Hematopoietic multipotent progenitor cell treated with erythropoietin and hydrocortisone succinate and interleukin-3 and kit ligand, for 4 days (in vitro differentiated cells): ENCODE measurements at places on chromosomes 5 and 9.

GRCh38 chr9:137352511-137353222 is 50.6 kb upstream of the NRARP start:
- DNase-seq = no peak

DNA sequence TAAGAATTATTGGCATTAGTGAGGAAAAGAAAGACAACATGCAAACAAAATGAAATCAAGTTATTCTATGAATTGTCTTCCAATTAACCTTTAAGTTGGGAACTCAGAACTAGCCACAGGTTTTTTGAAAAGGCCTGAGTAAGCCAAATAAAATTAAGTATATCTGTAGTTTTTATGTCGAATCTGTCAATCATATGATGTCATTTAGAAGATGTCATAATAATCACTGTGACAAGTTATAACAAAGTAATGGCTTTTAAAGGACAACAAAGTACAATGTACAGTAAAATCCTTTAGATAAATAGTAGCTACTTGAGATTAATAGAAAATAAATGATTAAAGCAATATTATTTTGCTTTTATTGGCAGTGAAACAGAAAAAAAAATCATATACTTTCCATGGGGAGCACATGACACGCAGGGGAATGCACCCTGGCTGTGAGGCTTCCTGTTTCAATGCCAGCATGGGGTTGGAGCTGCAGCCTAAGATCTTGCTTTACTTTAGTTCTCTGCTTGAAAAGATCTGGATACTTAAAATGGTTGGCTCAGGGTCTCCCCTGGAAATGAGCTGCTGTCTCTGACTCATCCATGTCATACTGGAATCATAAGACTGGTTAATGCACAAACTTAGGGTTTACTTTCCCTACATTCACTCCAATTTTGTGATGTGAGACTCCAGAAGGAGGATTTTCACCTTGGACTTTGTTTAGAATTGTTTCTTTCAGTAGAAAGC is 284.3 kb downstream of the TAF11L14 start:
- DNase-seq = peak; percentile 12

- peak; percentile 84 for DNase-seq
Observed at GRCh38 chr5:132098151-132098594, 24.6 kb downstream of the CSF2 start.

DNA sequence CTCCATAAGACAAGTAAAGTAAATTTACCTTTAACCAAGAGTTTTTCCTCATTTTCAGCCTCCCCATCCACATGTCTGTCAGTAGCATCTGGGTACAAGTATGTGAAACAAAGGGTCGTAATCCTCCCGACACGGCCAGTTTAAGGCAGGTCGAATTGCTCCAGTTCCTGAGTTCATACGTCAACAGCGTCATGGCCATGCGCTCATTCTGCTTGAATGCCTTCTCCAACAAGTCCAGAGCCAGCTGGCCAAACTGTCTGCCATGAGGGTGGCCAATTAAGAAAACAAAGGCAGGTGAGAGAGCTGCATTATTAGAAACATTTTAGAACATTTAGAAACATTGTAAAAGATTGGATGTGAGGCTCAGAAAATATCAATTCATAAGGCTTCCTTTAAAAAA is 87.5 kb downstream of the TRPM6 start:
- DNase-seq = no peak

GRCh38 chr9:135500071-135500524 is 384 bp upstream of the MRPS2 start:
- DNase-seq = no peak

DNA sequence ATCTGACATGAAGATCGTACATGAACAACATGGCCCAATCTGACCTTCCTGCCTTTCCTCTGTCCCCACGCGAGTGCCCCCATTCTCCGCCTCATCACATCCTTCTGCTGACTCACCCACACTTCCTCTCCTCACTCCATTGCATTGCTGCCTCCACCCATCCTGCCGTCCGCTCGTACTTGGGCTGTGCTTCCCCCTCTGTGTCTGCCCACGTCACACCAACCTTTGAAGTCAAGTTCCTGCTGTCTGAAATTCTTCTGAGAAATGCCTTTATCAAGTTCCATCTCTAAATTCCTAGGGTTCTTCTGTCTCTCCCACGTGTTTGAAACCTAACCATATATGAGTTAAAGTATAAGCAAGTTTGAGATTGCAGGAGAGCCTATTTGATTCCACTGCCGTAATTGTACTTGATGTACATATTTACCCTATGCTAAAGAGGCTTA is 18.0 kb upstream of the STARD4 start:
- DNase-seq = peak; percentile 94

DNA sequence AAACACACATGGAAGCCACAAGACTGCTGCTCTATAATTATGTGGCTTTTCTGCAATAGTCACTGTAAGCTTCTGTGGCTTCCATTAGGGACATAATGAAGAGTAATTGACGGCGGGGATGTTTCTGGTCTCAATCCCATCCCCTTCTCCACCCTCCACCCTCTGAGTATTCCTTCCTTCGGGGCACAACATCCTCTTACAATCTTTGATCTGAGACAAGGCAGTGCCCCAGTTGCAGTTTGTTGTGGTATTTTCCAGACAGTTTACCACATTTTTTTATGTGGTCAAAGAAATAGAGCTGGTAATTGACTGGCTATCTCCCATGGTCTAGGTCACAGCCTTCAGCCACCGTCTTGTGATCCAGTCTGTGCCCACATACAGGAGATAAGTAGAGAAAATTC is 277.7 kb downstream of the NR2F1-AS1 start:
- no peak for DNase-seq

GRCh38 chr5:80153586-80154126 is 102.2 kb downstream of the SERINC5 start:
- no peak for DNase-seq

DNA sequence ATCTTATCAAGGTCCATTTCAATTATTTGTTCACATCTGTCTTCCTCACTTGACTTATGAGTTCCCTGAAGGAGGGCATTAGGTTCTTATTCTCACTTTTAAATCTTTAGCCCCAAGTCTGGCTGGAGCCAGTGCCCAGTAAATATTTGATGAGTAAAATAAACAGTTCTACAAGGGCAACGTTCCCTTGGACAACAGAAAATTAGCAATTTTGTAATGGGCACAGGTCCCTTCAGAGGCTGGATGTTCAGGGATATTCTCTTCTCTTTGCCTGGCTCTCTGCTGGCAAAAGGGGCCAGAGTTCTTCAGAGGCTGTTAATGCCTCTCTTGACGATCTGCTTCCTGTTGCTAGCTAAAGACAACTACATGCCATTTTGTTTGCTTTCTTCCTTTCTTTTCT is 149.7 kb downstream of the SEMA6A start:
- no peak for DNase-seq

DNA sequence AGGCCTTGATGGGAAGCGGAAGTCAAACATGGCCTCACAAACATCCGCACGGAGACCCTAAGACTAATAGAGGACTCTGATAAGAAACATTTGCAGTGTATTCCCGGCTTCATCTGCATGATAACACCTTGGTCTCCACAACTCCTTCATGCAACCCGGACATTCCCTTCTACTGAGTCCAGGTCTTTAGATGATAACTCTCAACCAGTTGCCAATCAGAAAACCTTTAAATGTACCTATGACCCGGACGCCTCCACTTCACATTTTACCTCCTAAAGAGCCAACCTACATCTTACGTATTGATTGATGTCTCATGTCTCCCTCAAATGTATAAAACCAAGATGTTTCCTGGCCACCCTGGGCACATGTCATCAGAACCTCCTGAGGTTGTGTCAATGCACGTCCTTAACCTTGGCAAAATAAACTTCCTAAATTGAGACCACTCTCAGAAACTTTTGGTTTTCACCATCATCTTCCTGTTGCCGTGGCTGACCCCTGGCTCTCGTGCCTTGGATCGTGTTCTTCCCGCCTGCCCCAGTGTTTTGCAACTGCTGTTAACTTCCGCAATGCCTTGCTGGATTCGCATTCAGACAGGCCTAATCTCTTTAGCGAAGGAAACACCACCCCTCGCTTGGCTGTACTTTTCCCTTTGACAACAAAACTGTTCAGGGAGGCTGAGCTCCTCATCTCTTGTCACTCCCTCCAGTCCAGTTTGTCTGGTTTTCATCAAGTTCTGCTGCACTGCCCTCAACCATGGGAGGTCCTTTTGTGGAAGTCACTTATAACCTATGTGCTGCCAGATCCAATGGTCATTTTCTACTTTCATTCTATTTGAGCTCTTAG is 1.1 kb upstream of the DAP start:
- DNase-seq = peak; percentile 62

DNA sequence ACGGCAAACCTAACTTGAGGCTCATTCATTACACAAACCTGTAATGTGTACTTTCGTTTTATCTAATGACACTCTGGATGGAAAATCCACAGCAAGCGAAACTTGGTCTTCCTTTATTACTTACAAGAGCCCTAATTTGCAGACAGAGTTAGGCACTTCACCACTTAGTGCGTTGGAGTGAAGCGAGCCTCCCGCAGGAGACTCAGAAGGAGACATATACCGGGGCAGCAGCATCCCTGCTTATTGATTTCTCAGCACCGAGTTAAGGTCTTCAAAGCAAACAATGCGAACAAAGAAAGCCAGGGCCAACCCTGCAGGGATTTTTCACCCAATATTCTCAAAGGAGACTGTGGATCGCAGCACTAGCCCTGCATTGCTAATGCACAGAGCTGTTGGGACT is 28.6 kb downstream of the LSM11 start:
- DNase-seq = no peak

- DNase-seq = no peak
Observed at GRCh38 chr9:12463641-12464040, 229.5 kb upstream of the TYRP1 start.

DNA sequence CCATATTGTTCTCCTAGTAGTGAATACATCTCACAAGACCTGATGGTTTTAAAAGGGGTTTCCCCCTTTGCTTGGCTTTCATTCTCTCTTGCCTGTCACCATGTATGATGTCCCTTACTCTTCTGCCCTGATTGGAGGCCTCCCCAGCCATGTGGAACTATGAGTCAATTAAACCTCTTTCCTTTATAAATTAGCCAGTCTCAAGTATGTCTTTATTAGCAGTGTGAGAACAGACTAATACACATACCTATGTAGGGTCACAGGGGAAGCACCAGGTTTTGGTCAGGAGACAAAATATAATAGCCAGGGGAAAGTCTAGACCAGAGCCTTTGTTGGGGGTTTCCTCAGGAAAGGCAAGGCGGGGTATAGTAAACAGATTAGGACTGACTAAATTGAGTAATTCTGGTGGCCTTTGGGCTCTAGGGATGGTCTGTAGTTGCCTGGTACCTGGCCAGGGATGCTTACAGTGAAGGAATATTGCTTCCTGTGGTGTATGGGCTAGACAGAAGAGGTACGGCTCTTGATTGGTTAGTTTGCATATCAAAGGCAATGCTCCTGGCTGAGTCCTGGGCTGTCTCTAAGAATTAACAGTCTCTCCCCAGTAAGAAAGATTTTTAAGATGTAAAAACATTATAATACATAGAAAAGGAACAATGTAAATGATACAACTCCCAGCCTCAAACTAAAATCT is 254.5 kb downstream of the ELAVL2 start:
- DNase-seq = no peak

DNA sequence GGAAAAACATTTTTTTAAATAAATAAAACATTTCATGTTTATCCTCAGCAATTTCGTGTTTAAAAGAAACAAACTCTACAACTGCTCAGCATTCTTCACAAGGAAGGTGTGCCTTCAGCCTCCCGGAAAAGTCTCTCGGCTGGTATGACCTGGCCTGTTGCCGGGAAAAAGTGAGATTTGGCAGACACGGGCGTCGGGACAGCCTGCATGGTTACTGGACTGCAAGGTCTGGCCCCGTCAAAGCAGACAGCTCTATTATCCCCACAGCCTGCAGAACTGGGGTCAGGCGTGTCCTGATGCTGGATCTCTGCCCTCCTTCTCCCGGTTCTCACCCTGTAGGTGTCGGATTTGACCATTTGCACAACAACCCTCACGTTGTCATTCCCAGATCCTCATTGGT is 120.3 kb upstream of the SPATA31C2 start:
- no peak for DNase-seq

- DNase-seq = no peak
Observed at GRCh38 chr9:84846906-84847305, 177.4 kb downstream of the NTRK2 start.

- no peak for DNase-seq
Observed at GRCh38 chr9:121711797-121712196, 60.4 kb downstream of the DAB2IP start.
